ENCODE measurements at places on chromosomes 6 and 20. TPM values are rescaled to one million over a fixed set of nuclear protein-coding genes. Genes with fewer than 3 reads are reported as not detected.

DNA sequence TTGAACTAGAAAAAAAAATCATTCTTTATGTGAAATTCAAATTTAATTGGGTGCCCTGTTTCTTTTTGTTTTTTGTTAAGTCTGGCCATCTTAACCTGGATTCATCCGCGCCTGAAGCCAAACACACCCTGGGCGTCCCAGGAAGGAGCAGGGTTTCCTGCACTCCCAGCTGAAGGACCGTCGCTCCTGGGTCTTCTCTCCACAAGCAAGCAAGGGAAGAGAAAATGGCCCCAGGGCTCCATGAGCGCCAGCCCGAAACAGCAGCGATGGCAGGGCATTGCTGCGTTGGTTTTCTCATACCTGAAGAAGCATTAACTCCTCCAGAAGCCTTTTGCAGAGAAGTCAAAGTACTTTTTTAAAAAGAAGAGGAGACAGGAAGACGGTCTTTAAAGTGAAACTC, 105.4 kb upstream of the AFDN start:
- peaks cover 28% of the 10 kb centered on the region for H3K27me3 ChIP-seq
- H3K36me3 ChIP-seq: no peaks in the 10 kb centered on the region
- no peak for DNase-seq
- no peak overlapping the region for H3K27ac ChIP-seq
- no peak overlapping the region for H3K4me3 ChIP-seq

ALDH8A1 gene
- 0.47 TPM for total RNA-seq

SLC44A4 gene
- total RNA-seq: not detected

EYS gene
- total RNA-seq: not detected

GRCh38 chr20:26218301-26218700, 521.6 kb upstream of the ZNF337 start:
- no peak overlapping the region for H3K27ac ChIP-seq
- peaks cover 2% of the 10 kb centered on the region for H3K27me3 ChIP-seq
- H3K4me1 ChIP-seq: no peaks in the 10 kb centered on the region

ARMH2 gene
- 0.97 TPM for total RNA-seq

Data from activated CD8-positive, alpha-beta T cell treated with anti-CD3 and anti-CD28 coated beads, Interleukin-2, amount 10 ng/mL, durations not matched to agents 7 days and 5 days (primary cell).